AG09309 (cell line): ENCODE measurements at places on chromosomes 3 and 15.

DNA sequence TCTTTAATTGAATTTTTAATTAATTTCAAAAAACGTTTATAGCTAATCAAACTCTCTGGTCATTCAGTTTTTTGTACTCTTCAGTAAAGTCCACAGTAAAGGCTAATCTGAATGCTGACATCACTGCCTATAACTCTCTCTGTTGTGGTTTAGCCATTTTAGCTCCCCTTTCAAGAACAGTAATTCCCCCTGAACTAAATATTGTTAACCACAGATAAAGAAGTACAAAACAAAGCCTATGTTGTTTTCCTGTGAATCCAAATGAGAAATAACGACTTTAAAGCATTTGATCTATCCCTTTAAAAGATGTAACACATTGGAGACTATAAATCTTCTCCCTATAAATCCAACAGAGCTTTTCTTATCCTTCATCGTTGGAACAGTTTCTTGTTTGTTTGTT, 94.2 kb downstream of the ZBTB20 start:
- no peak for DNase-seq

DNA sequence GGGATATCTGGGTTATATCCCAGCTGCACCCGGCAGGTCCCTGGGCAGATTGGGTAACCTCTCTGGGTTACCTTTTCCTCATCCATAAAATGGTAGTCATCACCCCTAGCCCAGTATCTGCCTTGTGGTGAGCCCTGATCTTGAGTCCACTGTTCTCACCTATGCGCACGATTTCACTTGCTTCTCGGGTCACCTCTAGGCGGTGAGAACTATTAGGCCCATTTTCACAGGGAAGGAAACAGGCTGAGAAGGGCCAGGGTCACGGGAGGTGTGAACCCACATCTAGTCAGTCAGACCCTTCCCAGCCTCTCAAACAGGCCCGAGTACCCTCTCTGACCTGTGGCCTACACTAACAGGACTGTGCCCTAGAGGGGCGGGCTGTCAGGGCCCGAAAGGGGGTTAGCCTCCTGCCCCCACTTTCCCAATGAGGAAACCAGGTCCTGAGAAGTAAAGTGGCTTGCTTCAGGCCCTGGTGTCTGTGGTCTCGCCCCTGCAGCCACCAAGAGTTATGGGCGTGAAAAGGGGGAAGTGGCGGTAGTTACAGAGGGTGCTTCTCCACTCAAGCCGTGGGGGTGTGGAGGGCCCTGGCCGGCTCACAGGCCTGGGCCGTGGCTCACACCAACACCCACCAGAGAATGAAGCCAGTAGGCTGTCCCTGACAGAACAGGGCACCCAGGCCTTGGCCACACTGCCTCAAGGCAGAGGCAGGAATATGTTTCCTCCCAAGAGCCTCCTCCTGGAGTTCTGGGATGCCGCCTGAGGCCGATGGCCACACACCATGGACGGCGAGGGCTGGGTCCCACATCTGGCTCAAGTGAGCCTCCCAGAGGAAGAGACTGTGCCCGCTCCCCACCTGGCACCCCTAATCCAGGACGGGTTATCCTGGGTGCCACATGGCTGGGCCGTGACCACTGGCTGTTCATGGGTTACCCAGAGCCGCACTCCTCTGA, 19.5 kb downstream of the PSTPIP1 start:
- no peak for DNase-seq

DNA sequence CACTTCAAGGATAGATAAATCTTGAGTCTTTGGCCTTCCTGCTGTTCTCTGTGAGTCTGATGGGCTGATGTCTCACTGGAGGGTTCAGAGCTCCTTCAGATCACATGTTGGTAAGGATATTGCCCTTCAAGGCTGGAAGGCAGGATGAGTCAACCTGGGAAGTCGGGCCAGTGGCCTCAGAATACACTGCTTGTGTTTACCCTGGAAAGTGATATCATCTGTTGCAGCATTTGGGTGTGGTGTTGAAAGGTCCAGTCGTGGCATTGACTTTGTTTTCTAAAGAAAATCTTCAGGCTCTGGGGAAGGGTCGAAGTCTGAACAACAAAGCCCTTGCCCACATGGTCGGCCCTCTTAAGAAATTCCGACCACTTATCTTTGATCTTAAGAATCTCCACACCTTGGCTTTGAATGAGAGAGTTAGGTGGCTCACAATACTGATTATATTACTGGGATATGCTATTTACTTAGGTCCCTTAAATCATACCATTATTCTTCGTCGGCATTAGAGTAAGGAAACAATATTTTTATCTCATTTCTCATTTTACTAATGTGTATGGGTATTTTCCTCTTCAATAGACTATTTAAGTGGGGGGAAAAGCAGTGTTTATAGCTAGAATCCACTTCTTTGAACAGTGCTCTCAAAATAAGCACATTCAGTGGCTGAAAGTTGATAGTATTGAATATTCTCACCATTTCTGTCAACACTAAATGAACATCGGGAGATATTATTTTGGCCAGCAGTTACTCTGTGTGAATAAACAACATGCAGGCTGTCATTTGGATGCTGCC, 303.9 kb upstream of the RASGRP1 start:
- DNase-seq = peak; percentile 84

- no peak for DNase-seq
Measured at GRCh38 chr3:143974271-143975238, 2.9 kb downstream of the DIPK2A start.

DNA sequence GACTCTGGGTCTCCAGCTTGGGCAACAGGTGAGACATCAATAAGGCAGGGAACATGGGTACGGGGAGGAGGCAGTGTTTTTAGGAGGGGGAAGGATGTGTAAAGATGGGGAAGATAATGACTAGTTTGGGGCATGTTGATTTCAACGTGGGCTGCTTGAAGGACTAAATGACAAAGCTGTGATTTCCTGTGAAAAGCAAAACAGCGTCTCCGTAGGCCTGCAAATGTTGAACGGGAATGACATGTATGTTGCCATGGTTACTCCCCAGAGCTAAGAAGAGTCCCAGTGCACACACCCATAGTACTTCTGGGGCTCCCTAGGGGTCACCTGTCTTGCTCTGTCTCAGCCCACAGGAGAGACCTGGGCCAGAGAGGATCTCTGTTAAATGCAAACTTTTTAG, 71.3 kb upstream of the ETV5 start:
- no peak for DNase-seq

- peak; percentile 55 for DNase-seq
Measured at GRCh38 chr3:120348991-120349854, at the start of gene LRRC58. TSS of gene LRRC58 (minus strand) at chr3:120349354. CDS start at chr3:120349243, 111 bp downstream.

DNA sequence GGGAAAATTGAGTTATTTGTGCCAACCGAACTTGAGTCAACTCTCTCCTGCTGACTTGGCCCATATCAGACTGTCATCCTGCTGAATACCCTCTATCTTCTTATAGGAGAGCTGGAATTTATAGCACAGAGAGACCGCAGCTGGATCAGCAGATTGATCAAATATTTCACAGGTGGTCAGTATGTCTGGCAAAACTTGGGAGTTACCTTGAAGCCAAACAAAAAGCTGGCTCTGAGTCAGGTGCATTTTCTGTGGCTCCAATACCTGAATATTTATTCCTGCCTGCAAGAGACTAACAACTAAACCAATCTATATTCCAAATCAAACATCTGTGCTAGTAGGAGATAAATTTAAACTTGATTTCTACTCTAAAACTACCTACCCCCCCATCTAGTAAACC, 752.1 kb upstream of the ALCAM start:
- no peak for DNase-seq

- DNase-seq = no peak
Measured at GRCh38 chr3:100374521-100374920, 26.4 kb downstream of the TOMM70 start.

- no peak for DNase-seq
Measured at GRCh38 chr3:178761024-178761423, 224.8 kb downstream of the KCNMB2 start.

- DNase-seq = no peak
Measured at GRCh38 chr15:63379492-63380150, 2.0 kb downstream of the CA12 start.

DNA sequence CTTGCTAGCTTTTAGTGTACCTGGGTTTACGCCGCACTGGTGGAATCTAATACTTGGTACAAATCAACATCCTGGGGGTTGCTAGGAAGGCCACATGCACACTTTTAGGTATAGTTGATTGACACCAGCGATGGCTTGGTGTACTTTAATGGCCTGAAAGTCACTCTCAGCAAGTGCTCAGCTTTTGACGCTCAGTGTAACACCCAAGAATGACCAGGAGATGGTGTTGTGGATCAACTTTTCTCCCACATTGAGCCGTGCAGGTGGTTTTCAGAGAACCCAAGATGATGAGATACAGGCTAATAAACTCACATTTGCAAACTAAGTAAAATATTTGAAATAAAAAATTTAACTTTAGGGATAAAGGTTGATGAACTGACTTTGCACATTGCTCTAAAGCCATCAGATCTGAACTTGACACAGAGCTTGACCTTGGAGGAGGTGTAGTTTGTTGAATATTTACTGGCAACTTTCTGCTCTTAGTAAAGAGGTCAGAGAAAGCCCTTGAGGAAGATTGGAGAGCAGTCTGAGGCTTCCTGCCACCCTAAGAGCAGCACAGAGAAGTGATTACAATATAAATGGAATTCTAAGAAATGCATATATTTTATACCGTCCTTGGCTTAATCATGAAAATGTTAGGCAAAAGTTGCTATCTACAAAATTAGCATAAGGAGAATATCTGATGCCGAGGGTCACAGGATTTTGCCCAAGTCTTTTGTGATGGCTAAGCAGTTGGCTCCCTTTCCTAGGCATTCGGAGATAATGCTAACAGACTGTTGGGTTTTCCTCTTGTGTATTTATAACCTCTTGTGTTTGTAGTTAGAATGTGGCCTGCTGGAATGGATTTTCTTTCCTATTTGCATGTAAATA, 143.4 kb upstream of the RASGRP1 start:
- no peak for DNase-seq

GRCh38 chr3:171954690-171955383, 84.5 kb upstream of the FNDC3B start:
- no peak for DNase-seq

GRCh38 chr3:148759430-148759829, 61.7 kb downstream of the AGTR1 start:
- no peak for DNase-seq

GRCh38 chr15:35944945-35945585, 399.1 kb upstream of the DPH6 start:
- no peak for DNase-seq

DNA sequence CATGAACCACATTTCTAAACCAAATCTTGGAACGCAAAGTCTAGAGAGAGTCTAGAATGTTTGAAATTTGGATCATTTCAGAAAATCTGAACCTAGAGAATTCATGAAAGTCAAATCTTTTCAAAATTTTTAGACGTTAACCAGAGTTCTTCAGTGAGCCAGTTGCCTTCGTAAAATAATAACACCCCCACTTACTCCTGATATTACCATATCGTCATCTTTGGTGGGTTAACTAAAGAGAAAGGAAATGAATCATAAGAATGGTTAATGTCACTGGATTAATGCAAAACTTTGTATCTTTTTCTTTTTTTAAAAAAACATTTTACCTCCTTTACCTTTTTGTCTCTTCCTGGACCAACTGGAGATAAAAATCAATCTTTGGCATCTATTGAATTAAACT, 1.2 kb upstream of the ZBED2 start:
- no peak for DNase-seq

DNA sequence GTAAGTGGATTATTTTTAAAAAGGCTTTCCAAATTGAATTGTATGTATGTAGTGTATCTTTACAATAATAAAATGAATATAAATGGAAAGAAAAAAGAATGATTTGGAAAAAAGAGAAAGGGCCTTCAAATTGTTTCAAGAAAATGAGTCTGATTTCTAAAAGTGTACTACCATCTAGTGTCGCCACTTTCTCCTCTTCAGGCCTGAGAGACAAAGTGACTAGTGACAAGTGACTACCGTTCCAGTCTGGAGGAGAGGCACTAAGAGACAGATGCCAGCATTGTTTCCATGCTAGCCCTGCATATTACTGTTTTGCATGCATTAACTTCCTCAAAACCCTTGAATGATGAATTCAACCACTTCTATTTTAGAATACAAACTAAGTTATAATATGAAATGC, 39.3 kb downstream of the P3H2 start:
- DNase-seq = no peak

DNA sequence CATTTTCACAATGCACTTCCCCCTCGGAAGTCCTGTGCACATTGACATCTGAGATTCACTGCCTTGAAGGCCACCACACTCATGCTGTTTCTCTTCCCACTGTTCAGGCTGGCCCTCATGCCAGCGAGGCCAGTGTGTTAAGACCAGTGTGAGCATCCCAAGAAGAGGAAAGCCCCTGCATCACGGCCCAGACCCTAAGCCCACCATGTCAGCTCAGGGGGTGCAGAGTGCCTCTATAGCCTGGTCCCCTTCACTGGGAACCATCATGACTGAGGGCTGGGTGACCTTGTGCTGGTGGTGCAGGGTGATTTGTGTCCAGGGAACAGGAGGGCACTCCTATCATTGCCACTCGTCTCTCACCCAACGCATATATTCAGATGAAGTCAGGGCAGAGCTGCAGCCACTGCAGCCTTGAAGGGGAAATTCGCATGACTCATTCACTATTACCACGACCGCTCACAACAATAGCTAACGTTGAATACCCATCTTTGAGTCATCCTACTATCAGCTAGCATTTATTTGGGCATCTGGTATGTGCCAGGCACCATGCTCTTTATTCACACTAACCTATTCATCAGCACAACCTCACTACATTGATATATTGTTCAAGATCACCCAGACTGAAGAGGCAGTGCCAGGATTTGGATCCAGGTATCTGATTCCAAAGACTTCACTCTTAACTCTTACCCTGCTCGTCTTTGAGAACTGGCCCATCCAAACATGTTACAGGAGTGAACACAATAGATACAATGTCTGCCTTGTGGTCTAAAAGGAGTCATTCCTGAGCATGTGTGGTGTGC, 58.8 kb upstream of the SLC6A11 start:
- no peak for DNase-seq

DNA sequence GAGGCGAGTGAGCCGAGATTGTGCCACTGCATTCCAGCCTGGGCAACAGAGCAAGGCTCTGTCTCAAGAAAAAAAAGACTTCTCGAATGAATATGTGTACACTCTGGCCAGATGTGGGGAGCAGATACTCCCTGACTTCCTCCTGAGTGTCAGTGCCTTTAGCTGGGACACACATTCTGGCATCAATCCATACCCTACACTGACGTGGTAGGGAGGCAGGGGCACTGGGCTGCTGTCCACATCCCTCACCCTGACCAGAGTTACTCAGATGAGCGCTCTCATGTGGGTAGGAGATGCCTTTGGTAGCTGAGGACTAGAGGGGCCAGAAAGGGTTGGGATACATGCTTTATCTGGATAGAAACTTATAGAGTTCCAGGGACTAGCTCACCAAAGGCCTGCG, 15.6 kb downstream of the LIMD1 start:
- DNase-seq = no peak

- DNase-seq = no peak
Measured at GRCh38 chr3:38643592-38643991, 5.9 kb downstream of the SCN5A start.

DNA sequence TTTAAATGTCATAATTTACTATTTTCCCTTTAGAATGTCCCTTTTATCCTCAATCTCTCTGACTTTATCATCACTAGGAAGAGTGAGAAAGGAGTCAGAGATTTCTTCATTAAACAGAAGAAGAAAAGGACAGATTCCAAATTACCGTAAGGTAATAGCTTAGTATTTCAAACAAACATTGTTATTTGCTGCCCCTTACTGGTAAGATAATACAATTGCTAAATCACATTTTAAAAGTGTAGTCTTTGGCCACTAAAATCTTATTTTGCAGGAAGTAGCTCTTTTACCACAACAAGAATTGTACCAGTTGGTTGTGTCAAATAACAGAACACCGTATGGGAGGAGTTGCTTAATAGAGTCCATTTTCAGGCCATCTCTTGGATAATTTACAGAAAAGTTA, 53.7 kb downstream of the CGGBP1 start:
- no peak for DNase-seq
